ENCODE measurements at places on chromosomes 12 and 14.
A peak's percentile ranks its signal among the peaks of the same experiment; 100 is the strongest.

DNA sequence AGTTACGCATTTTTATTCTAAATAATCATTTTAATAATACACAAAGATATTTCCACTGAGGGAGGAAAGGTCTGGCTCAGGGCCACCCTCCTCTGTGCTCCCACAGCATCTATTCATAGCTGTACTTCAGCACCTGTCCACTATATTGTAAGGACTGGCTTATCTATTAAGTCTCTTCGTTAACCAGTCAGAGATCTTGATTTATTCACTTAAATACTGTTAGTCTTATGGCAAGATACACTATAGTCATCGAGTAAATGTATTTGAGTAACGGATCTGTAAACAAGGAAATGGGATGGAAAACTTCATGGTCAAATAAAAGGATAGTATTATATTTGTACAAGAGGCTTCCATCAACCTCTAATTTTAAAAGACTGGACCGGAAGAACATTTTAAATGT is 54.6 kb downstream of the SPTLC2 start:
- DNase-seq: no peak

DNA sequence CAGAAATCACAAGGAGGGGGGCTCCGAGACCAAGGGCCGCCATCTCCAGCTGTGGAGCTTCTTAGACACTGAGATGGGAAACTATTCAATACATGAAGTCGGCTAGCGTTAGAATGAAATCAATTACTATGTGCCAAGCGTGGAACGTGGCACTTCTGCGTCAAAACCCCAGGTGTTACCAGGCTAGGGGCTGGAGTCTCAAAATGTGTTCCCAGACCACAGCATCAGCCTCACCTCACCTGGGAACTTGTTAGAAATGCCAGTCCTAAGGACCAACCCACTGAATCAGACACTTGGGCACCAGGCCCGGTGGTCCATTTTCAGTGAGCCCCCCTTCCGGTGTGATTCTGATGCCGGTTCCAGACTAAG is 5.0 kb upstream of the SETD1B start:
- no peak for DNase-seq

DNA sequence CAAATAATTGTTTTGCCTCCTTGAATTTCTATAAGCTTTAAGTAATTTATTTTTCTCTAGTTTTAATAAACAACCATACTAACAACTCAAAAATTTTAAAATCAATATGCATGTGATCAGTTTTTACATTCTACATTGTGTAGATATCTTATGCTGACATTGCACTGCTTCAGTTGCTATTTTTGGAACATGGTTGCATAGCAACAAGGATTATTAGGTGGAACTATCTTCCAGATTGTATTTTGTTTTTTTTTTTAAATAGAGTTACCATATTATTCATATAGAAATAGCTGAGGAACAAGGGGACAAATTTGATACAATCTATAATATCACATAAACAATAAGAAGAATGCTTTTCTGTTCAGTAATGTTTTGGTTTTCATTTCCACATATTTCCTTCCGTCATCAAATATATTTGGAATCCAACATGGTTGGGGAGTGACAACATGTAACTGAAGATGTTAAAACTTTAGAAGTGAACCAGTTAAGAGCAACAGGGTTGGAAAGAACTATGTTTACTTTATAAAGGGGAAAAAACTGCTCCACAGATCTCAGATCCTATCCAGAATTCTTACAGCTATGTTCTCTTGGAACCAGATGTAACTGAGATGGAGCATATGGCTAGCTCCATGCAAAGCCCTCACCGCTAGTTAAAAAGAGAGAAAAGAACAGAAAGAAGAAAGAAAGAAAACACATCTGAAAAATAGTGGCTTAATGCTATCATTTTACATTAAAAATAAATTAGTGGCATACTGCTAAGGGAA is 235.5 kb downstream of the NELL2 start:
- DNase-seq: no peak

DNA sequence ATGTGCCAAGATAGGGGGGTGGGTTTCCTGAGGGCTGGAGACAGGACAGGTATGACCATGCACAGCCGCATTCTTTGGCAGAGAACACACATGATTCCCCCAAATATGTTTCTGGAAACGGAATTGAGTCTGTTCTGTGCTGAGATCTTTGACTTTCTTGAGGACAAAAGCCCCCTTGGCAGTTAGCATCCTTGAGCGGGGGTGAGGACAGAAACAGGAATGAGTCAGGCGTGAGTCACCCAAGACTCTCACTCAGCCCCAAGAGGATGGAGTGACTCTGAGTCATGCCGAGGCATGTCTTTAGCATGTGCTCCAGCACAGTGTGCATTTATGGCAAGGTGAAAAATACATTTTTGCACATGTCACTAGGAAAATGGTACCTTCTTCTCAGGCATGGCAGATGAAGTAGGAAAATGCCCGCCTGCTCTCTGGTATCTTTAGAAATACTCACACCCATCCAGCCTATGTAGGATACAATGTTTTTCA is 52.1 kb downstream of the DAD1 start:
- DNase-seq: peak; percentile 99

GRCh38 chr12:44847403-44847802 is 28.7 kb downstream of the NELL2 start:
- DNase-seq: no peak

GRCh38 chr12:131321988-131322387 is 368.3 kb downstream of the ADGRD1 start:
- DNase-seq: no peak

- no peak for DNase-seq
Observed at GRCh38 chr12:91968777-91969171, 176.9 kb downstream of the BTG1 start.

- DNase-seq: no peak
Observed at GRCh38 chr12:98416845-98417244, 98.5 kb upstream of the TMPO start.

- no peak for DNase-seq
Observed at GRCh38 chr14:85087201-85087600, 442.7 kb upstream of the FLRT2 start.

DNA sequence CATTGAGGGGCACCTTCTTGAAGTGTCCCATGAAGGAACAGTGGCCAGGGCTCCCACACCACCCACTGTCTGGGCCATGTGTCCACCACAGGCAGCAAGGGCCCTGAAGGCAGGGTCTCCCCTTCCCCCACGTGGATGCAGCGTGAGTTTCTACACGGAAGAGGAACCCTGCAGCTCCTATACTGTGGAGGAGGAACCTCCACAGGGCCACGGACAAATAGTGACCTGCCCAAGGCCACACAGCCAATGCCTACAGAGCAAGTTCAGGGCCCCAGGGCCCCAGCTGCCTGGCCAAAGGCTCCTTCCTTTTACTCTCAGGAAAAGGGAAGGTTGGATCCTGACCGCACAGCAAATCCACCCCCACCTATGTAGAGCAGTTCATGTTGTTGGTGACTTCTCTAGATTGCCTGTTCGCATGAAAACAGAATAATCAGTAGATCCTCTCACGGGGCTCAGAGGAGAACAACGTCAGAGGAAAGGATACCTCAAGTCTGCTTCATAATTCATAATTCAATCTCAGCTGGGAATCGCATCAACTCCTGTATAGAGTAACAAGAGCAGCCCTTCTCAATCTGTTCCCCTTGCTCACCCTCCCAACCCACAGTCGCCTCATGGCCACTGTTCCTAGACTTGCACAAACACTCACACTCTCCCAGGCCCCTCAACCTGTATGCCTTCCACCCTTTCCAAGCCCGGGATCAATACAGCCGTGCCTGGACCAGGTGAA is 11.1 kb upstream of the KRT73 start:
- no peak for DNase-seq

DNA sequence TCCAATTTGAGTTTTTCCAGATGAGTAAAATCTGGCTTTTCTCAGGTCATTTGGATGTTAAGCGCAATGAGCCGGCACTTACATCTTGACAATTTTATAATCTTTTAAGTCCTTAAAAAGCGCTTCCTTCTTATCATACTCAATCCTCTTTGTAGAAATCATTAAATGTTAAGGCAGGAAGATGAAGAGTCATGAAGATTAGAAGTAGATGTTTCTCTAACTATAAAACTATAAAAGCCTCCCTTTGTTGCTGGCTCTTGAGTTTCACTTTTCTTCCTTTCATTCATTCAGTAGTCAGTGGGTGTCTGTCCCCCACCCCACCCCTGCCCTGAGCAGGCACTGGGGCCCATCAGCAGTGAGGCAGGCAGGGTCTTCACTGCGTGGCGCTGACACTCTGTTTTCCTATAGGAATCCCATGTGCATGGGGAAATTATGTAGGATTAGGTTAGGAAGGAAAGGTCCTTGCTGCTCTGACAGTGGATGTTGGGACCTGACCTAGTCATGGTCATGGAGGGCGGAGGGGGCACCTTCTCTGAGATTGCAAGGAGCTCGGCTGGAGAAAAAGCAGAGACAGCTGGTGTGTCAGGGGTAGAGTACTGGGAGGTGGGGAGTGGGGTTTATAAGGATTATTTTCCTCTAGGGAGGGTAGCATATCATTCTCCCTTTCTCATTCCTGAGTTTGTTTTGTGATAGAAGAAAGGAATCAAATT is 65.8 kb downstream of the CCDC92 start:
- DNase-seq: no peak

All from Daoy (cell line).